ENCODE measurements at places on chromosomes 12 and 14.

- no peak for DNase-seq
Measured at GRCh38 chr14:95346266-95346665, 26.6 kb upstream of the CLMN start.

GRCh38 chr12:32863128-32863527 lies 33.4 kb downstream of the PKP2 start:
- no peak for DNase-seq

GRCh38 chr12:43336962-43337555 lies 214.9 kb downstream of the ADAMTS20 start:
- peak; percentile 61 for DNase-seq

DNA sequence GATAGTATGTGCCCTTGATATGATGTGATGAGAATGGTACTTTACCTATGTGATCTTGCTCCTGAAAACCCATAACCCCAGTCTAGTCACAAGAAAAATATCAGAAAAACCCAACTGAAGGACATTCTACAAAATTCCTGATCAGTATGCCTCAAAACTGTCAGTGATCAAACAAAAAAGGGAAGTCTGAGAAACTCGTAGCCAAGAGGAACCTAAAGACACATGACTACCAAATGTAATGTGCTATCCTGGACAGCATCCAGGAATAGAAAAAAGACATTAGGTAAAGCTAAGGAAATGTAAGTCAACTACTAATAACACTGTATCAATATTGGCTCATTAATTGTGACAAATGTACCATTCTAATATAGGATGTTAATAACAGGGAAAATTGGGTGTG lies 4.1 kb upstream of the WIF1 start:
- DNase-seq: no peak

DNA sequence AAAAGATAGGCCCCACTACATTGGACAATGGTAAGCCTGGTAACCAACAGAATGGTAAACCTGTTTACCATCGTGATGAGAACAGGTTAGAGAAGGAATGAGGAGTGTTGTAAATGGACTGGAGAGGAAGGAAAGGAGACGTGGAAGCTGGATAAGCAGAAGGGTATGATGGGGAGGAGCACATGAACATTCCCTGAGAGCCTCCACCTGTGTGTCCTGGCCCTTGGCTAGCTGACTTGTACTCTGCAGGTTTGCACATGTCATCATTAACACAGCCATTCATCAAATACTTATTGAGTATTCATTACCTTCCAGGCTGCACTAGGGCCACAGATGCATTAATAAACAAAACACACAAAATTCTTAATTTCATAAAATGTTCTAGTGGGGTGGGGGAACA lies 4.3 kb upstream of the IL26 start:
- no peak for DNase-seq

- DNase-seq: no peak
Measured at GRCh38 chr12:110079477-110080400, 31.4 kb upstream of the C12orf76 start.

- peak; percentile 91 for DNase-seq
Measured at GRCh38 chr14:67532998-67533753, at the start of gene PLEKHH1. PLEKHH1 (plus strand) TSS chr14:67533290; CDS start chr14:67541868, 8,578 bp downstream.

DNA sequence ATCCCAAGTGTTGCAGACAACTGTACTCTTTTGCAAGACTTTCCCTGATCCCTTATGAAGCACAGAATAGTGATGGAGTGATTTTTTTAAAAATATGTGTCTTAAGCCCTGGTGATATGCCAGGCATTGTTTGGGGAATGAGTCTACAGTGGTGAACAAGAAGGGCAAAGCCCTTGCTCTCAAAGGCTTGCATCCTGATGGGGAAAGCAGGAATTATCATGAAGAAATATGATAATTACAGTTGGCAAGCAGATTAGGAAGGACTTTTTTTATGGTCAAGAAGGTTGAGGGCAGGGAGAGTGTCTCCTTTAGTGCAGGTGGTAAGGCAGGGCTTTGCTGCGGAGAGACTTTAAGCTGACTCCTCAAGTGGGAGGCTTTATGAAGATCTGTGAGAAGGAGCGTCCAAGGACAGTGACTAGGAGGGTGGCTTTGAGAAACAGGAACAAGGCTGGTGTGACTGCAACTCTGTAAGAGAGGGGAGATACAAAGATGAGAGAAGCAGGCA lies 100.2 kb downstream of the SYNE2 start:
- DNase-seq: no peak
